Activated CD8-positive, alpha-beta memory T cell treated with anti-CD3 and anti-CD28 coated beads for 1 hour (primary cell): ENCODE measurements at places on chromosomes 12 and 14.

GRCh38 chr12:117111821-117112595 lies 12.8 kb upstream of the TESC start:
- DNase-seq, result no peak

- DNase-seq, result no peak
These were observed 1.9 kb downstream of the TMEM119 start for GRCh38 chr12:108595711-108596647.

DNA sequence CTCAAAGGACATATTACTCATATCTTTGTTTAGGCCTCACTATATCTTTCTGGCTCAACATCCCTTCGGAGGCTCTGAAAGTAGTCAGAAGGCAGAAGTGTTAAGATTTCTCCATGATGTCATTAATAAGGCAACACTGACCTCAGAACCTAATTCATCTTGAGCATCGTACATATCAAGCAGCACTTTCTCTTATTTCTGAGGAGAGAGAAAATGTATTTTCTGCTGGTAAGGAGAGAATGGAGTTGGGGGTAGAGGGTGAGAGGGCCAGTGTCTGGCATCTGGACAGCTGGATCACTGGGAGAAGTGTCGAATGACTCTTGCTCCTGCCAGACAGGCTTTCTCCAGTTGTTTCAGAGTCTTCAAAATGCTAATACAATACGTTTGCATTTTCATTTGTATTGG lies 213.2 kb upstream of the PRICKLE1 start:
- DNase-seq, result no peak

DNA sequence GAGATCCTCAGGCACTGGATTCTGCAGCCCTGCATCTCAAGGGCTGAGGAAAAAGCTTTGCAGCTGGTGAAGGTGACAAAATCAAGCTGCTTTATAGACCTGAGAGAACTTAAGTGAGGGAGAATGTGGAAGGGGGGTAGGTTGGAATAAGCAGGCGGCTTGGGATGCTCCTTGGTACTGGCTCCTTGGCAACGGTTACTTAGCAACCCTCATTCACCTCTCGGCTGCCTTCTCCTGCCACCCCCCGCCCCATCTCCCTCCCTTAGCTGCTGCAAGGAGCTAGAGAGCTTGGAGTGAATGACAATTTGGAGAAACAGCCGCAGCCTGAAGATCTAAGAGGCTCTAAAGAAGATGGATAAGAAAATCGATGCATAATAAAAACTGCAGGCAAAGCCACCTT lies 44.1 kb upstream of the CISTR start:
- DNase-seq, result no peak

GRCh38 chr14:98858158-98858557 lies 413.8 kb downstream of the BCL11B start:
- no peak for DNase-seq

DNA sequence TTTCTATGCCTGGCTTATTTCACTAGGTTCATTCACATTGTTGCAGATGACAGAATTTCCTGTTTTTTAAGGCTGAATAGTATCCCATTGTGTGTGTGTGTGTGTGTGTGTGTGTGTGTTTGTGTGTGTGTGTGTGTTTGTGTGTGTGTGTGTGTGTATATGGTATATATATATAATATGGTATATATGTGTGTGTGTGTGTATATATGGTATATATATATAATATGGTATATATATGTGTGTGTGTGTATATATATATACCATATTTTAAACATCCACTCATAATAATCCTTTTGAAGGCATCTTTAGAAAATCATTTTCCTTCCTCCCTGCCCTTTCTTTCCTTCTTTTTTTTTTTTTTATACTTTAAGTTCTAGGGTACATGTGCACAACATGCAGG lies 5.0 kb upstream of the CCDC198 start:
- DNase-seq, result no peak

- no peak for DNase-seq
These were observed 7.4 kb downstream of the ZBTB39 start for GRCh38 chr12:56998981-56999380.

- no peak for DNase-seq
These were observed 23.2 kb downstream of the PPM1A start for GRCh38 chr14:60272177-60272576.

GRCh38 chr12:32139064-32139421 lies 32.4 kb downstream of the BICD1 start:
- no peak for DNase-seq

DNA sequence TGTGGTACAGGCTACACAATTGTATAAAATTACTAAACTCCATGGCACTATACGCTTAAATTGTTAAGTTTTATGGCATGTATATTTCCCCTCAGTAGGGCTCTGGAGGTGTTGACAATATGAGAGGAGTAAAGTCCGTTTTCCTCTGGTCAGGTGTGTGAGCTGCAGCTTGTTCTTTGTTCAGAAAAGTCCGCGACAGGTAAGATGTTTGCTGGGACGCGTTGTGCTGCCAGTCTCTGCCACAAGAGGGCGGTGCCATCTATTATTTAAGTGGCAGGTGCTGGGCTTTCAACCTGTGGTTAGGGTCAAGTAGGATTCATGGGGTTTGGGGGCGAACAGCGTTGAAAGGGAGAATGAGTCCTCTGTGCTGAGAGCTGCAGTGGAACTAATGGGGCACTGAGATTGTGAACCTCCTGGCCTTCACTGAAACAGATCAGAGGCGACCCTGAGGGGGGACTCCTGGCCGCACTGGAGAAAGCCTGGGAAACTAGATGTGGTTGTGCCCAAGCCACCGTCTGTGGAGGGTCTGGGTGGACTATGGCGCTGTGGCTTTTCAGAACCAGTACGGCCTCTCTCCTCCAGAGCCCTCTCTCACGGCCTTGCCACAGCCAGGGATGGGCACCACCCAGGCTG lies 179.0 kb downstream of the SLC15A4 start:
- DNase-seq, result no peak

- no peak for DNase-seq
These were observed 103.4 kb upstream of the MAP1LC3B2 start for GRCh38 chr12:116455540-116456329.

DNA sequence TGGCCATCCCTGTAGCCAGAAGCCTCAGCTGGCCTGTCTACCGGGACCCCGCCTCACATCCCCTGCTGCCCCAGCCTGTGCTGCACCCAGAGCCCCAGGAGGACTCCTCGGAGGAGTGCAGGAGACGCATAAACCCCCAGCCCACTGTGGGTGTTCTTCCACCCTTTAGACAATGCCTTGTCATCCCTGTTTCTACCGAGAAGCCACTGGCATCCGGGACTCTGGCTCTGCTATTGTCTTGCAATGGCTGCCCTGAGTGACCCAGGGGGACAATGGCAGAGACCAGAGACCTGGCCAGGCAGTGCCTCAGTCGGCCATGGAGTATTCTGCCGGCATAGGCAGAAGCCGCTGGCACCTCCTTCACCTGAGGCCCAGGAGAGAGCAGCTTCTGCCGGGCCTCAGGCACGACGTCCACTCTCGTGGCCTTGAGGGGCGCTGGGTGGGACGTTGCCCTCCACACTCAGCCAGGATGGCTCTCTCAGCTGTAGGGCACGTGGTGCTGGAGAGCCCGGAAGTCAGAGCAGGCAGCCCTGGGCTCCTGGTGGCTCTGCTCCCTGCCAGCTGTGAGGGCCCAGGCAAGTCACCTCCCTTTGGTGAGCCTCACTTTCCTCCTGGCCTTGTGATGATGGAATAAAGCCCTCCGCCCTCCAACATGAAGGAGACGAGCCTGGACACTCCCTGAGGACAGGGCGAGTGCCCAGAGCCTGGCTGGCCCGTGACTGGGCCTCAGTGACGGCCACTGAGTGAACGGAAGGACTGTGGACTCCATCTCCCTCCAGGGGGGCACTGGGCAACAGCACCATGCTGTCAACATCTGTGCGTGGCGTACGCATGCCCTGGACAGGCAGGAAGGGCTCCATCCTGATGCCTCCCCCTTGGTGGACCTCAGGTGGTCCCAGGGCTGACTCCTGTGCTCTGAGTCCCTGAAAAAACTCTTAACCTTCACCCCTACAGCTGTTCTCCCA lies 41.0 kb downstream of the TRAFD1 start:
- no peak for DNase-seq

DNA sequence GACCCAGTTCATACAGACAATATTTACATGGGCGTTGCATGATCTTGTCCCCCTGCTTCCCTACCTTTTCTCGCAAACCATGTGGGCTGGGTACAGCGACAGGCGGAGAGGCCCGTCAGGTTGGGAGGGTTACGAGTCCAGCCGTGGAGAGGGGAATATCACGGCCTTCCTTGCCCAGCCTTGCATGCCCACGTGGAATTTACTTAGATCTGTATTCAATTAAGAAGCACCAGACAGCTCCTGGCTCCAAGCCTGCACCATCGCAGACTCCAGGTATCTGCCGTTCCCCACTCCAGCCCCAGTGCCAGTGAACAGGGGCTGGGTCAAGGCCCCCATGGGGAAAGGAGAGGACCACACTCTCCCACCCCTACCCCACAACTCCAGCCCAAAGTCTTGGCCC lies 29.8 kb downstream of the BCL11B start:
- DNase-seq, result no peak

DNA sequence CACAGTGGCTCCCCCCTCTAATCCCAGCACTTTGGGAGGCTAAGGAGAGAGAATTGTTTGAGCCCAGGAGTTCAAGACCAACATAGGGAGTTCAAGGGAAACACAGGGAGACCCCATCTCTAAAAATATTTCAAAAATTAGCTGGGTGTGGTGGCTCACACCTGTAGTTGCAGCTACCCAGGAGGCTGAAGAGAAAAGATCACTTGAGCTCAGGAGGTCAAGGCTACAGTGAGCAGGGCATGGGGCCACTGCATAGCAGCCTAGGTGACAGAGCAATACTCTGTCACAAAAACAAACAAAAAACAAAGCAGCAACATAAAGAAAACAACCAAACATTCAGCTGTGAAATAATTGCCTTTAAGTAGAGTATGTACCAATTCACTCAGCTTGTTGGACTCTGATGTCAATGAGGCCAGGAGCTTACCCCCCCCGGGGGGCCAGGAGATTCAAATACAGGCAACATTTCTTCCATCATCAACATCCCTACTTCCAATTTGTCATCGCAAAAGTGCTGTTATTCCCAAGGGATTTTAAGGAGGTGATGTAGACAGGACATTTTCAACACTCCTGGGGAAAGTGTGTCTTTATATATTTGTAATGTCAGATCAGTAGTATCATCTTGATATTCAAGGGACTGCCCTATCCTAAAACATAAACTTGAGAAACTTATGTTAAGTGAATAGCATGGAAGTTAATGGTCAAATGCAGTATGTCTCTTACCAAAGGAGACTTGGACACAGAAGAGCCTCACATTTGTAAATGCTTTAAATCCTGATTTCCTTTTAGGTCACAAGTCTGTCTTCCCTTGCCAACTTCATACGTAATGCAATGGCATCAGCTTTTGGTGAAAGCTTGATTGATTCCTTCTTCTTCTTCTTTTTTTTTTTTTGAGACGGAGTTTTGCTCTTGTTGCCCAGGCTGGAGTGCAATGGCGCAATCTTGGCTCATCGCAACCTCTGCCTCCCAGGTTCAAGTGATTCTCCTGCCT lies 40.6 kb upstream of the AEBP2 start:
- DNase-seq, result no peak

GRCh38 chr14:66311990-66312389 lies 174.2 kb upstream of the CCDC196 start:
- DNase-seq, result no peak

GRCh38 chr14:59342516-59343484 lies 122.4 kb downstream of the GPR135 start:
- no peak for DNase-seq

DNA sequence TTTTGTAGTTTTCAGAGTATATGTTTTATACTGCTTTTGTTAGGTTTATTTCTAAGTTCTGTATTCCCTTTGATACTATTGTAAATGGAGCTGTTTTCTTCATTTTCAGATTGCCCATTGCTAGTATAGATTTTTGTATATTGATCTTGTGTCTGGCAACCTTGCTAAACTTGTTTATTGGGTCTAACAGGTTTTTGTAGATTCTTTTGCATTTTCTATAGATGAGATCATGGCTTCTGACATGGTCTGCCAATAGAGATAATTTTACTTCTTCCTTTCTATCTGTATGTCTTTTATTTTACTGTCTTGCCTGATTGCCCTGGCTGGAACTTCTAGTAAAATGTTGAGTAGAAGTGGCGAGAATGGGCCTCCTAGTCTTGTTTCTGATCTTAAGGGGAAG lies 40.3 kb downstream of the ANKRD9 start:
- no peak for DNase-seq

DNA sequence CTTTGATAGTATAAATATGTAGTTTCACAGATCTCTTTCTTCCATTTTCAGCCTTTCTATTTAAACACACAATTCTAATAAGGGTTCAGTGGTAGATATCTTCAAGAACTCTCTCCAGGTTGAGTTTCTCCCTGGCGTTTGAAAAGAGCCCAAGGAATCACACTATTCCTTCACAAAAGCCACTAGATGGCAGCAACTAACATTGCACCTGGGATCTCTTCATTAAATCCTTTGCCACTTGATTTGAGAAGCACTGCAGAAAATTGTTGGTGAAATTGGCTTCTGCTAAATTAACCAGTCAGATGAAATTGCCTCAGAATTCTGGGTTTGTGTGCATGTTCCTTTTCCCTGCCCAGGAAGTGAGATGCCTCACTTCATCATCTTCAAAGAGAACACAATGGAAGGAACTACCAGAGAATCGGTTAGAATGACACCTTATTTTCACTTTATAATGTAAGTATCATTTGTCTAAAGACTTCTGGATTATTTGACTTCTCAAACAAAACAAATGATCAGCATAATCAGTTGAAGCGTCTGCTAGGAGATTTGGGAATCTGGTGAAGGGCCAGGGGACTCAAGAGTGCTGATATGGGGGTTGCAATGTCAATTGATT lies 6.8 kb downstream of the CCDC198 start:
- DNase-seq, result no peak

- no peak for DNase-seq
These were observed 5.7 kb upstream of the GPR65 start for GRCh38 chr14:87999277-87999676.

GRCh38 chr12:109988274-109988673 lies 7.9 kb downstream of the GIT2 start:
- no peak for DNase-seq

DNA sequence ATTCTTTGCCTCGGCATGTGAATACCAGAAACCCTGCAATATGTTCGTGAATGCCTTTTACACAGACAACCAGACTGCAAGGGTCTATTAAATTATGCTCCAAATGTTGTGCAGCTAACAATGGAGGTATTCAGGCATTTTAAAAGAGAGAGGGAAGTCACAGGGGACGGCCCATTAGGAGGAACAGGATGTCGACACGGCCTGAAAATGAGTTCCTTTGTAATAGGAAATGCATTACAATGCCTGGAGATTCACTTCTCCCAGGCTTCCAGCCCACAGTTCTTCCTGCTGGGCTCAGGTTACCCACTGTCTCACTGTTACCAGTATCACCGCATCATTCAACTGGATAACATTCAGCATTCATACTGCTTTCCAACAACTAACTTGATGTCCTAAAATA lies 2.5 kb downstream of the DUSP6 start:
- no peak for DNase-seq

- DNase-seq, result no peak
These were observed 28.0 kb upstream of the DAAM1 start for GRCh38 chr14:59160506-59160905.
